ENCODE measurements at places on chromosomes 5 and 9.

DNA sequence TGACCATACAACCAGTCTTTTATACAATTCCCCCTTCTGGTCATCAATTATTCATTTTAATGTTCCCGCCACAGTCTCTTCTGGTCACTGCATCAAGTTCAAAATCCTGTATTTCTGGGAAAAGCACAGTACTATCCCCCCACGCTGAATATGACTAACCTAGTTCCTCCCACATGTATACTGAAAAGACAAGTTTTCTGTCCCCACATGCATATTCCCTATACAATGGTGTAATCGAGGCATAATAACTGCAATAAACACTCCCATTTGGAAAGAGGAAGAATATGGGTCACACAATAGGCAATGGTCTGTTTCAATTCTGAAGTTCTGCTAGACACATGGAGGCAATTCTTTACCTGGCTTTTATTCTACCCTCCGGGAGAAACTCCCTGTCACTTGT is 344.9 kb downstream of the EFNA5 start:
- peak; percentile 50 for DNase-seq

- no peak for DNase-seq
These were observed 55.1 kb upstream of the CCDC112 start for GRCh38 chr5:115351356-115352195.

DNA sequence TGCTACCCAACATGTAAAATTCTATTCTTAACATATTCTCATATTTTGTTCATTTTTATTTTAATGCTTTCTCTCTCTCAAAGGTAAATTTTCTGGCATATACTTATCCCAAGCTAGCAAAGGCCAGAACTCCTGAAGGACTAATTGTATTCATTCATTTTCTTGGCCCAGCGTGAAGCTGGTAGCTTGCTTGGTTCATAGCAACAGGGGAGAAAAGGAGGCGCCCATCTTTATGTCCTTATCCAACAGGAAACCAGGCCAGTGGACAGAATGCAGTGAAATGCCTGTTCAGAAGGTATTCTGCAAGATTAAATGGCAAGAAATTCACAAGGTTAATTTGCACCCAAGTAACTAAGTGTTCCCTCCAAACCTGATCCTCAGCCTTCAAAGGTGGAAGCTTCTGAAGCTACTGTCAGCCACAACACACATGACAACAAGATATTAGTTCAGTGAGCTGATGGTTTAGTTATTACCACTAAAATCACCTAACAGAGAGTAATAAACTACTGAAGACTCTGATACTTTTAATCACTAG is 5.6 kb downstream of the EFNA5 start:
- no peak for DNase-seq

GRCh38 chr9:30258094-30258493 is 2126.3 kb upstream of the ACO1 start:
- DNase-seq: no peak

DNA sequence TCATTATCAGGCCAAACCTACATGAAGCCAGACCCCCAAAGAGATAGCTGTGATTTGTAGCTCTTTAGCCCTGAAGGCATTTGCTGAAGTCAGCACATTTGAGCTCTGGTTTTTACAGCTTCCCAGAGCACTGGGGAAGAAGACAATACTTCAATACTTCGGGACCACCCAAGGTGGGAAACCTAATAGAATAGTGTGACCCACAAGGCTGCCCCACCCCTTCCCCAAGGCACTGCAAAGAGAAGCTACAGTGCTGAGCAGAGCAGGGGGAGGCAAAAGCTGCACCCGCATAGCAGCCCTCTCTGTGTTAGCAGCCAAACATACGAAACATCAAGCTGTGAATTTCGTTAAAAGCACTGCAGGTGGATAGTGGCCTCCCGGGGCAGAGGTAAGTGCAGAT is 87.3 kb downstream of the HSD17B3 start:
- DNase-seq: no peak

GRCh38 chr5:62342476-62342837 is 36.5 kb downstream of the KIF2A start:
- no peak for DNase-seq

- DNase-seq: no peak
These were observed 245.7 kb upstream of the SLC30A5 start for GRCh38 chr5:68848091-68848490.

DNA sequence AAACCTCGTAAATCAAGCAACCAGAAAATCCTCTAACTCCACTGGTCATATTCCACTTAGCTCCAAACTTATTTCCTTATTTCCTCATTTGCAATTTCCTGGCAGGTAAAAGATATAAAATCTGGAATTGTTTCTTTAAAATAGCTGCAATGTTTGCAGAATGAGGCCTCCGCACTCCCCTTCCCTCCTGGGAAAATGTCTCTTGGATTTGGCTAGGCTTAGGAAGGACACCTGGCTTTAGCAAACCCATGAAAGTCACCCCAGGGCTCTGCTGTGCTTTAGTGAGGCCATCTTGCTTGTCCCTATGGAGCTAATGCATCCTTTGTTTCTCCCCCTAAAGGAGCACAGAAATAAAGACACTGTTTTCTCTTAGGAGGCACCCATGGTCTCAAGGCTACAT is 10.5 kb downstream of the ARSB start:
- no peak for DNase-seq

GRCh38 chr5:89988998-89989655 is 420.4 kb downstream of the CETN3 start:
- no peak for DNase-seq

GRCh38 chr5:1536322-1536845 is 12.6 kb upstream of the LPCAT1 start:
- no peak for DNase-seq

GRCh38 chr9:37037503-37038301 is 3.6 kb upstream of the PAX5 start:
- DNase-seq: peak; percentile 29

DNA sequence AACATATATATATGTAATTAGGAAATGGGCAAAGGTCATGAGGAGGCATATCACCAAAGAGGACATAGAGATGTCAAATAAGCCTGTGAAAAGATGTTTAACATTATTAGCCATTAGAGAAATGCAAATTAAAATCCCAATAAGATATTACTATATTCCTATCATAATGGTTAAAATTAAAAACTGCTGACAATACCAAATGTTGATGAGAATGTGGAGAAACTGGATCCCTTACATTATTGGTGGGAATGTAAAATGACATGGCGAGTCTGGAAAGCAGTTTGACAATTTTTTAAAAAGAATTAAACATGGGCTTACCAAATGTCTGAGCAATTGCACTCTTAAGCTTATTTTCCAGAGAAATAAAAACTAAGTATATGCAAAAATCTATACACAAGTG is 1821.6 kb upstream of the C9orf72 start:
- no peak for DNase-seq

DNA sequence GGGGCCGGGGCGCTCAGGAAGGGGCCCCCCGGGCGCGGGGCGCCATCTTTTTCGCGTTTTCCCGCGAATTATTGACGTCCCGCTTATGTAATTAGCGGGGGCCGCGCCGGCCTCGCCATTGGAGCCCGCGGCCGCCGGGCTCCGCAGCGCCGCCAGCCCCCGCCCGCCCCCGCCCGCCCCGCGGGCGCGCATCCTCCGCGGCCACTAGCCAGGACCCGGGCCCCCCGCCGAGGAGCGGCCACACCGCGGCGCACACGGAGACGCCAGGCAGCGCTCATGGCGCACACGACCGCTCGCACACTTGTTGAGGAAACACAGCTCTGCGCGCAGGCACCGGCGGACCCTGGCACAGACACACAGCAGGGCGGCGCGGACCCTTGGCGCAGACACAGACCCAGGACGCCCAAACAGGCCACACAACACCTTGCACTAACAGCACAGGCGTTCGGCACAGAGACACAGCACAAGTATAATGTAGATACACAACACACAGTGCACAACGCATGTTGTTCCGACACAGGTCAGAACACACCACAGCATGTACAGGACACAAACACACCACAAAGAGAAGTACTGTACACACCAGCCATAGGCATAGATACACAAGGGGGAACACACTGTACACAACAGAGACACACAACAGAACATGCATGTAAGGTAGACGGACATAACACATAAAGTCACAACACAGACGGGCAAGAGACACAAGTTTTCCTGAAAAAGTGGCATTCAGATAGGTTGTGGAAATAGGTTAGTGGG is 467 bp upstream of the PHF19 start:
- DNase-seq: peak; percentile 56

- DNase-seq: no peak
These were observed 120.3 kb upstream of the BASP1 start for GRCh38 chr5:17096952-17097695.

- peak; percentile 12 for DNase-seq
These were observed 180.1 kb upstream of the MVB12B start for GRCh38 chr9:126146254-126147145.

DNA sequence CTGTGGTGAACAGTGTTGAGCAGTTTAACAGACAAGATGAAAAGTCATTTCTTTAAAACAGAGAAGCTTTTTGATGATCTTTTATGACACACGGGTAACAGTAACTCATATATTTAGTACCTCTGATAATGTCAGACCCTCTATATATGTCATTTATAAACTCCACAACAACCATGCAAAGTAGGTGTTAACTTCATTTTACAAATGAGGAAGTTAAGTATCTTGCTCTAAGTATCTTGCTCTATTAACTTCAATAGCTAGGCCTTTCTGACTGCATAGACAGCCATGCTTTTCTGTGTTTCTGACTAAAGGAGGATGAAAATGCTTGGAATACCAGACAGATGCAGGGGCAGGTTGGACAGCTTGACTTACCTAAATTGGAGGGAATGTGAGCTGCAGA is 1.8 kb downstream of the NUDT2 start:
- DNase-seq: no peak

- DNase-seq: no peak
These were observed at the start of gene TMEM171 for GRCh38 chr5:73120222-73121118. TSS of gene TMEM171 (plus strand) at chr5:73120575. CDS start at chr5:73123374, 2,799 bp downstream.

DNA sequence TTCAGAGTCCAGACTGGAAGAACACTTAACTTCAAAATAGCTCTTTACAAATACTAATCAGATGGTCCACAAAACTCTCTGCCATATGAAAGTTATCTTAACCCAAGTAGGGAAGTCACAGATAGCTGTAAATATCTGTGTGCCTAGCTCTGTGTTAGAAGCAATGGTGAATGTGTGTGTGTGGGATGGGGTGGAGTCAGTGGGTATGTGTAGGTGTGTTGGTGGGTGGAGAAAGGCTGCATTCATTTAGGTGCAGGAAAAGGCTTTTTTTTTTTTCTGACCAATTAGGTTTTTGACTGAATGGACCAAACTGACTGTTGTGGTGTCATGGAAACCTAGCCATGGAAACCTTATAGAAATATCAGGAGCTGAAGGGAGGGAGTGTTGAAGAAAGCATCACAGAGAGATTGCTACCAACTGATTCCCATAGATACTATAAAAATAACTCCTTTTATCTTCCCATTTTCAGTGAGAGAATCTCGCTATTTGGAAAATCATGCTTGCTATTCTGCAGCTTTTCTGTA is 156.2 kb upstream of the NR3C1 start:
- DNase-seq: no peak

GRCh38 chr9:107731115-107731762 is 241.7 kb upstream of the KLF4 start:
- no peak for DNase-seq

DNA sequence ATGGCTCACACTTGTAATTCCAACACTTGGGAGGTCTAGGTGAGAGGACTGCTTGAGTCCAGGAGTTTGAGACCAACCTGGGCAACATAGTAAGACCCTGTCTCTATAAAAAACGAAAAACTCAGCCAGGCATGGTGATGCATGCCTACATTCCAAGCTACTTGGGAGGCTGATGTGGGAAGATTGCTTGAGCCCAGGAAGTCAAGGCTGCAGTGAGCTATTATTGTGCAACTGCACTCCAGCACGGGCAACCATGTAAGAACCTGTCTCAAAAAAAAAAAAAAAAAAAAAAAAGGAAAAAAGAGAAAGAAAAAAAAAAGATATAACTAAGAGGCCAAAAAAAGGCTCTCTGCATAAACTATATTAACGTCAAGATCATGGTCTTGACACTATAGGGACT is 27.3 kb downstream of the GIN1 start:
- DNase-seq: no peak

DNA sequence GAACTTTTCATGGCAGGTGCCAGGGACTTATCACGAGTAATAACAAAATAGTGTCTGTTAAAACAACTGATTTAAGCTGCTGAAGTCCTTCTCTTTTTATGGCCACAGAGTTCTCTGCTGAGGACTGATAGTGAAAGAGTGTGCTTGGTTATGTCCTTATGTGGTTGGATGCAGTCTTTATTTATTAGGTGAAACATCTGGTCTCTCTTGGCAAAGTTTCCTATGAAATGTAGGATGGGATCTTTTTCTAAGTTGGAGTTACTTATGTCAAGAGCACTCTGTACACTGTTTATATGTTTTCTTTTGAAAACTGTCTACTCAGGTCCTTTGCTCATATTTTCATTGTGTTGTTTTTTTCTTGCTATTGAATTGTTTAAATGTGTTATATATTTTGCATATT is 1816.1 kb upstream of the C9orf72 start:
- no peak for DNase-seq

- DNase-seq: no peak
These were observed 41.2 kb upstream of the SPRY4 start for GRCh38 chr5:142366007-142366406.

DNA sequence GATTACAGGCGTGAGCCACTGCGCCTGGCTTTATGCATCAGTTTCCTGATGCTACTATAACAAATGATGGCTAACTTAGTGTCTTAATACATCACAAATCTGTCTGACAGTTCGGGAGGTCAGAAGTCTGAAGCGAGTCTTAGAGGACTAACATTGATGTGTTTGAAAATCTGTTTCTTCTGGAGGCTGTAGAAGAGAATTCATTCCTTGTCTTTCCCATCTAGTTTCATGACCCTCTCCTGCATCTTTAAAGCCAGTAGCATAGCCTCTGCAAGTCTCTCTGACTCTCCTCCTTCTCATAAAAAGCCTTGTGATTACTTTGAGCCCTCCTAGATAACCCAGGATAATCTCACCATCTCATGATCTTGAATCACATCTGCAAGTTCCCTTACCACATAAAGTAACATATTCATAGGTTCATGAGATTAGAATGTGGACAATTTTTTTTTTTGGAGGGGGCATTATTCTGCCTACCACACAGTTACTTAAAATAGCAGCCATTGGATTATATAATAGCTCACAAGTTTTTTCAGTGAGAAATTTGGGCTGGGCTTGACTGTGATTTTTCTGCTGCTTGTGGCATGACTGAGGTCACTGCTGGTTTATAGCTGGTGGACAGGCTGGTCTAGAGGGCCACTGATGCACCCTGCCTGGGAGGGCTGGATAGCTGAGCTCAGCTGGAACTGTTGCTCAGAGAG is 134.8 kb downstream of the FBXL7 start:
- no peak for DNase-seq

- peak; percentile 69 for DNase-seq
These were observed 140.5 kb upstream of the ACOT12 start for GRCh38 chr5:81534441-81534840.

- no peak for DNase-seq
These were observed 143.8 kb upstream of the KLF4 start for GRCh38 chr9:107633406-107633805.
